ENCODE measurements at places on chromosomes 3 and 15.

DNA sequence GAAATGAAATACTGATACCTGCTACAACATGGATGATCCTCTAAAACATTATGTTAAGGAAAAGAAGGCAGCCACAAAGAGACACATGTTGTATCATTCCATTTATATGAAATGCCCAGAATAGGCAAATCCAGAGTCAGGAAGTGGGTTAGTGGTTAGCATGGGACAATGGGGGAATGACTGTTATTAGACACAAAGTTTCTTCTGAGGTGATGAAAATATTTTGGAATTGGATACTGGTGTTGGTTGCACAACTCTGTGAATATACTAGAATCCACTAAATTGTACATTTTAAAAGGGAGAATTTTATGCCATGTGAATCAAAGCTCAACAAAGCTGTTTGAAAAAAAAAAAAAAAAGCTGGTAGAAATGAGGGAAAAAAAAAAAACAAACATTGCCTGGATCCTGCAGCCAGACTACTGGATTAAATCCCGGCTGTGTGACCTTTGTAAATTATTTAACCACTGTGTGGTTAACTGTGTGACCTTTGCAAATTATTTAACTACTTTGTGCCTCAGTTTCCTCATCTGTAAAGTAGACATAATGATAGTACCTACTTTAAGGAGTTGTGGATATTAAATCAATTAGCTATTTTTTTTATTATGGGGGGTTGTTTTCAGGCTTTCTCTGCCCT lies 75.6 kb upstream of the PRICKLE2 start:
- H3K27ac ChIP-seq, result no peak overlapping the region
- no peak for DNase-seq
- no peak overlapping the region for H3K4me3 ChIP-seq
- H3K27me3 ChIP-seq, result no peaks in the 10 kb centered on the region

- no peak overlapping the region for H3K27ac ChIP-seq
- H3K36me3 ChIP-seq, result no peaks in the 10 kb centered on the region
- no peaks in the 10 kb centered on the region for H3K27me3 ChIP-seq
- no peak for DNase-seq
These were observed 30.1 kb downstream of the BTD start for GRCh38 chr3:15631426-15632211.

GRCh38 chr15:53576841-53577240 lies 182.6 kb downstream of the WDR72 start:
- no peaks in the 10 kb centered on the region for H3K4me1 ChIP-seq
- H3K27me3 ChIP-seq, result no peaks in the 10 kb centered on the region
- no peak overlapping the region for H3K27ac ChIP-seq

GRCh38 chr3:119812491-119813058 lies 30.7 kb downstream of the NR1I2 start:
- no peak for DNase-seq
- peaks cover 7% of the 10 kb centered on the region for H3K4me1 ChIP-seq
- no peaks in the 10 kb centered on the region for H3K27me3 ChIP-seq
- H3K27ac ChIP-seq, result no peak overlapping the region
- H3K4me3 ChIP-seq, result no peak overlapping the region

DNA sequence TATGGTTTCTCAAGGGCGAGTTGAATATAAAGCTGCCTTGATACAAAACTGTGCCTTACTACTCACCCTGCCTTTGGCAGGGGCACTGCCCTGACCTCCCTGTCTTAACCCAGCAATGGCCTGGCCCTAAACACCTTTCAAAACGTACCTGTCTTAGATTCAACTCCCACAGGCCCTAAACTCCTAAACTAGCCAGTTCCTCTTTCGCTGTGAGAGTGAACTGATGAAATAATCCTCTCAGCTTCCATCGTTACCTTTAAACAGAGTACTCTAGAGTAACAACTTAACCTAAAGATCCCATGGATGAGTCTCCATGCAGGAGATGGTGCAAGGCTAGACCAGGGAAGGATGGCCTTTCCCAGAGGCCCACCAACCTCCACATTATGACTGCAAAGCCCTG lies 133.0 kb upstream of the THBS1 start:
- H3K36me3 ChIP-seq, result no peaks in the 10 kb centered on the region
- H3K4me3 ChIP-seq, result no peak overlapping the region
- no peaks in the 10 kb centered on the region for H3K4me1 ChIP-seq
- no peak overlapping the region for H3K27ac ChIP-seq
- DNase-seq, result no peak

DNA sequence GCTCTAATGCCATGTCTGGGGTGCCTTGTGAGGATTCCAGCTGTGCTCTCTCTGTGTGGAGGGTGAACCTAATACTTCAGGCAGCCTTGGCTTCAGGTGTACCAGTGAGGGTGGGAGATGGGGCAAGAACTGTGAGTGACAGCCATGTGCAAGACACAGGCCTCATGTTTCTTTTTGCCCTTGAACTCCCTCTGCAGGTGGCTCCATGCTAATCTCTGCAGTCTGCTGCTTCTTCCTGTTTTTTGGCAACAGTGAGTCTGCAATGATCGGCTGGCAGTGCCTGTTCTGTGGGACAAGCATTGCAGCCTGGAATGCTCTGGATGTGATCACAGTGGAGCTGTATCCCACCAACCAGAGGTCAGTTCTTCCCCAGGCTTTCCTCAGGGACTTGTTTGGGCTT lies 189.3 kb downstream of the SV2B start:
- H3K4me3 ChIP-seq, result no peak overlapping the region
- no peak for DNase-seq
- no peak overlapping the region for H3K27ac ChIP-seq
- no peaks in the 10 kb centered on the region for H3K4me1 ChIP-seq
- H3K27me3 ChIP-seq, result no peaks in the 10 kb centered on the region

DNA sequence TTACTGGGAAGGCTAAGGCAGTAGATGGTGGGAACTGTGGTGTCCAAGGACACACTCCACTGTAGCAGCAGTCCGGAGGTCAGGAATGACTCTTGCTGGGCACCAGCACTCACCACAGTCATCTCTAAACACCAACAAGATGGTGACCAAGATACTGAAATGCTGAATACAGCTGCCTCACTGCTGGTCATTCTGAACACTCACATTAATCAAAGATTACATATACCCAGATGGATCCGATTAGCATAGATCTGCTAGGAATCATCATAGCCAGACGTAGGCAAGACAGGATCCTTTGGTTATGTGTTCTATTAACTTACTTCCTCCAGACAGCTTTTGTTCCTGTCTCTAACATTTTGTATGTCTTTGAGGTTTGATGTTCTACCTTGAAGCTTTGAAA lies 134.9 kb upstream of the BFSP2 start:
- no peaks in the 10 kb centered on the region for H3K4me1 ChIP-seq
- no peaks in the 10 kb centered on the region for H3K27me3 ChIP-seq
- H3K27ac ChIP-seq, result no peak overlapping the region
- no peak for DNase-seq
- H3K36me3 ChIP-seq, result no peaks in the 10 kb centered on the region

DNA sequence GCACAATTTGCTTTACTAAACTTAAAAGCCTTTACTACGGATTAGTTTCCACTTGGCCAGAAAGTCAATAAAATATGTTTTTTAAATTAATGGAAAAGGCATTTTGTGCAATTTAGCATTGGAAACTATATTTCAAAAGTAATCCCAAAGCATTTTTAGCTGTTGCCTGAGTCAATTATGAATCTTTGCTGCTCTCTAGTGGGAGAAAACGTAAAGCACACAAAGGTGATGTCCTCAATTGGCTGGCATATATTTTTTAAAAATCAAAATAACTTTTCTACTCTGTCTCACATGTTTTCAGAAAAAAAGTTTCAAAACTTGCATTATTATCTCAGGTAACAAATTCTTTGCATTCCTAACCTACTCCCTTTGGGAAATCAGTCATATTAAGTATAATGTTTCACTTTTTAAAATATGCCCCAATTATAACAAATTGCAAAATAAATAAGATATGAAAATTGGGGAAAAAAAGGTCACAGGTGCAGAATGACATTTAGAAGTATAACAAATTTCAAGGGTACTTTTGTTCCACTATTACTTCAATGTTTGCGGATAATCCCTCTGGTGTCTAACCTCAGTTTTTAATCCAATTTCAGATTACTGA lies 47.2 kb upstream of the TEX55 start:
- H3K27ac ChIP-seq, result no peak overlapping the region
- H3K27me3 ChIP-seq, result no peaks in the 10 kb centered on the region
- no peaks in the 10 kb centered on the region for H3K4me1 ChIP-seq
- no peaks in the 10 kb centered on the region for H3K36me3 ChIP-seq

DNA sequence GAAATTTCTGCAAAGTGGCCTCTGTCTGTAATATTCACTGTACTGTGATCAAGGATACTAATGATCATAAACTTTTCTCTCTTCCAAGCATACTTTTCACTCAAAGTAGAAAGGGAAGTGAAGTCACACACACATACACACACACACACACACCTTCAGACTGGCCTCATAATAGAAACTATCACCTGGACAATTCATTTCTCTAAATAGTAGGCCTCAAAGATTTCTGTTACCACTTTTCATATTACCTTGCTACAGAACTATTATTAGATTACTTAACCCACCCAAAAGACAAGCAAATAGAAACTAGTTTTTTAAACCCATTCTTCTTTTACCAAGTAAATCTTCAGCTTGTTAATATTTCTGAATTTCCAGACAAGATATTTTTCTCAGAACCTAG lies 12.2 kb downstream of the CPB1 start:
- no peak for DNase-seq
- no peak overlapping the region for H3K27ac ChIP-seq
- no peaks in the 10 kb centered on the region for H3K36me3 ChIP-seq
- no peak overlapping the region for H3K4me3 ChIP-seq
- no peaks in the 10 kb centered on the region for H3K4me1 ChIP-seq

DNA sequence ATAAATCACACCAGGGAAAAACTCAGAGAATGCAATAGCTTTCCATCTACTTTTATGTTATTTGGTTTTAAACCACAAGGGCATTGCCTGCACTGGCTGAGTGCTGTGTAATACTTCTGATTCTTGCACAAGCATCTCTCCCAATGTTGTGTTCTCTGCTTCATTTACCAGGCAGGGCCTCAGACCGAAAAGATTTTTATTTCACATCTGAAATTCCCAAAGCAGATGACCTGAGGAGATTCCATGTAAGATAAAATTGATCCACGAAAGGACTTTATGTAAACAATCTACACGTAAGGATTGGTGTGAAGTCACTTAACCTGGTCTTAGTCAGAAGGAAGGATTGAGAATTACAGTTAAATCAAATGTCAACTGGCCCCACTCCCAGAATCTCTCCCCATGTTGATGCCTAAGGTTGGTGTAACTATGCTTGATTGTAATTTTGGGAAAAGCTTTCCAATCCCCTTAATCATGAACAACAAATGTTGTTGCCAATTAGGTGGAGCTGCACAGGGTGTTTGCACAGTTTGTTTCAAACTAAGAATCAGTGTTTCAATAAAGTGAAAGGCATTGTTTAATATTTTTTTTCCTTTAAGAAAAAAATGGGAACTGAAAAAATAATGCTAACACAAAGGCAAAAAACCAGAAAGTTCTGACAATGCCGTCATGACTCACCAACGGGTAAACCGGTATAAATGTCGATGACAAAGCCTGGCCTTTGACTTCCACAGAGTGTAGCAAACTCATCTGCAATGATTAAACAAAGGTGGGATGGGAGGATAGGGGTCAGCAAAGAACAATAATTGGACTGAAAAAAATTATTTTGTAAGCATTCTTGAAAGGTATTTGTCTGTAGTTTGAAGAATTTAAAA lies 128.6 kb downstream of the DUT start:
- H3K4me3 ChIP-seq, result no peak overlapping the region
- no peak for DNase-seq
- H3K36me3 ChIP-seq, result no peaks in the 10 kb centered on the region
- no peak overlapping the region for H3K27ac ChIP-seq
- no peaks in the 10 kb centered on the region for H3K4me1 ChIP-seq

DNA sequence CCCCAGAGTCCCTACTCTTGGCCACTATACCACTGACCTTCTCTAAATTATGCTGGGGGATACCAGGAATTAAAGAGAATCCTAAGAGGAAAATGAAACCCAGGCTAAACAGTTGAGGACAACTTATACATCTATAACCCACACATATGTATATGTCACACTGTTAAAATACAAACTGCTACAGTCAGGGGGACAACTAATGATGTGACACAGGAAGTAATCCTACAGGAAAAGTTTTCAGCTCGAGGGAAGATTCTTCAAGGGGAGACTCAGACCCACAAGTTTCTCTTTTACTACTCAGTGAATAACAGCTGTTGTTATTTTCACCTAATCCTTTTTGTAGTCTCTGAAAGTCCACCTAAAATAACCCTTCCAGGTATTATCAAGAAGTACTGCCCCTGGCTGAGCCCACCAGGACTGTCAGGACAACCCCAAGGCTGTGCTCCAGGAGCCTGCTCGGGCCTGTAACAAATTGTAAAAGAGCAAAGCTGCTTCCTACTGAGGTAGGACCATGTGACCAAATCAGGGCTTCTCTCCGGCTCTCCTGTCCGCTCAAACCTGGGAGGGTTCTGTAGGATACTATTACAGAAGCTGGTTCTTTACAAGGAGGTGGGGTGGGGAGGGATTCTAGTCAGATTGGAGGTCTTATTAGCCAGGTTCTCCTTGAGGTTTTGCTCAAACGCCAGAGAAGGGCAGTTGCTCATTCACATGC lies 91.6 kb downstream of the SRGAP3 start:
- H3K4me1 ChIP-seq, result no peaks in the 10 kb centered on the region
- H3K27me3 ChIP-seq, result no peaks in the 10 kb centered on the region
- H3K27ac ChIP-seq, result no peak overlapping the region

GRCh38 chr3:120699333-120699732 lies 17.3 kb upstream of the HGD start:
- no peaks in the 10 kb centered on the region for H3K4me1 ChIP-seq
- H3K27ac ChIP-seq, result no peak overlapping the region
- DNase-seq, result no peak
- H3K4me3 ChIP-seq, result no peak overlapping the region
- H3K27me3 ChIP-seq, result no peaks in the 10 kb centered on the region

DNA sequence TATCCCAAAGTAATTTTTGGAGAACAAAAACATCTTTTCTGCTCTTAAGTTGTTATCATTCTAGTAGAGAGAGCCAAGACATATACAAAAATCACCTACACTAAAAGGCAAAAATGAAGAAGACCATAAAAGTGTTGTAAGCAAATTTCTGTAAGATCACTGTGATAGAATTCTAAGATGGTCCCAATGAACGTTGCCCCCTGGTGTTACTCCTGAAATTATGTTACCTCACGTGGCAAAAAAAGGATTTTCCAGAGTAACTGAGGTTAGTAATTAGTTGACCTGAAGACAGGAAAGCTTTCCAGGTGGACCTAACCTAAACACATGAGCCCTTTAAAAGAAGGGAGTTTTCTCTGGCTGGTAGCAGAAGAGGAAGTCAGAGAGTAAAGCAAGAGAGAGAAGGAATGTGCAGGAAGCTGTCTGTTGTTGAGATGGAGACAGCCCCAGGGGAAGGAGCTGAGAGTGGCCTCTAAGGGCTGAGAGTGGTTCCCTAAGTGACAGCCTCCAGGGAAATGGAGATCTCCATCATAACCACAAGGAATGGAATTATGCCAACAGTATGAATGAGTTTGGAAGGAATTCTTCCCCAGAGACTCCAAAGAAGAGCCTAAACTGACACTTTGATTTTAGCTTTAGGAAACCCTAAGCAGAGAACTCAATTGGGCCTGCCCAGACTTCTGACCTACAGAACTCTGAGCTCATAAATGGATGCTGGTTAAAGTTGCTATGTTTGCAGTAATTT lies 205.9 kb downstream of the CD47 start:
- no peak overlapping the region for H3K4me3 ChIP-seq
- no peaks in the 10 kb centered on the region for H3K4me1 ChIP-seq
- no peak overlapping the region for H3K27ac ChIP-seq
- DNase-seq, result no peak
- no peaks in the 10 kb centered on the region for H3K27me3 ChIP-seq

Measured in CD4-positive, alpha-beta memory T cell (primary cell).